ENCODE measurements at places on chromosomes 13 and 19.

DNA sequence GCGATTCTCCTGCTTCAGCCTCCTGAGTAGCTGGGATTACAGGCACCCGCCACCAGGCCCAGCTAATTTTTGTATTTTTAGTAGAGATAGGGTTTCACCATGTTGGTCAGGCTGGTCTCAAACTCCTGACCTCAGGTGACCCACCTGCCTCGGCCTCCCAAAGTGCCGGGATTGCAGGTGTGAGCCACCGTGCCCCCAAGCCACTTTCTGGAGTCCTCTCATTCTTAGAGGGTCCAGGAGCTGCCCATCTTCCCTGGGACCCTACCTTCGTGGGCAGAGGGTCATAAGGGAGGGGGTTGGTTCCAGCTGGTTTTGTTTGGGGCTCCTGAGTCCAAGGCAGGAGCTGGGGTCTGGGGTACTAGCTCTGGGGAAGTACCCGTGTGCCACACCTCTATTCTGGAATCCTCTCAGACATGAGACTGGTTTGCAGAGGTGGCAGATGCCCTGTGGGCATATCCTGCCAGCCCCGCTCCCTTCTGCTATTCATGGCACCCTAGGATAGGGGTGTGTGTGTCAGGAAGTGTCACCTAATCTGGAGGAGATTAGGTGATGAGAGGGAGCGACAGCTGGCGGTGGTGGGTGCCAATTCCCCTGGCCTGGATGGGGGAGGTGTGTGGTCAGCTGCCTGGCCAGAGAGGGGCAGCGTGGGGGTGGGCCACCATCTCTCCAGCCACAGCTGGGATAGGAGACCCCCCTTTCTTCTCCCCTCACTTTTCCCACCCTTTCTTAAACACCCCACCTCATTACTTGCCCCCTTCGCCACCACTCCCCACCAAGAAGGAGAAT lies 2.1 kb downstream of the PRMT1 start:
- DNase-seq = no peak

DNA sequence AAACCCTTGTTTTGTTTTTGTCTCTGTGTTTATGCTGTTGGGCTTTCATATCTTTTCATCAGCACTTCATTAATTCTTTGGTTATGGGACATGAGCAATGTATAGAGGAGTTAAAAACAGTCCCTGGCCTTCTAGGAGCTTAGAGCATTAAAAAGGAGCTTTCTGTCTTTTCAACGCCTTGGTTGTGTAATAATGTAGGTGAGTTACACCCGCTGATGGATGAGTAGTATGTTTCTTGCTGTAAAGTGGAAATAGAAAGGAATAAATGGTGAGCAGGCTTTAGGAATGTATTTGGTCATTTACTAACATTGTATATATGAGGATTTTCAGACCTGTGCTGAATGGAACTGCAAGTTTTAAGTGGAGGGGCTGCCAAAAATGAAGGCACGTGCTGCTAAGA lies 121.5 kb upstream of the RNF113B start:
- no peak for DNase-seq

DNA sequence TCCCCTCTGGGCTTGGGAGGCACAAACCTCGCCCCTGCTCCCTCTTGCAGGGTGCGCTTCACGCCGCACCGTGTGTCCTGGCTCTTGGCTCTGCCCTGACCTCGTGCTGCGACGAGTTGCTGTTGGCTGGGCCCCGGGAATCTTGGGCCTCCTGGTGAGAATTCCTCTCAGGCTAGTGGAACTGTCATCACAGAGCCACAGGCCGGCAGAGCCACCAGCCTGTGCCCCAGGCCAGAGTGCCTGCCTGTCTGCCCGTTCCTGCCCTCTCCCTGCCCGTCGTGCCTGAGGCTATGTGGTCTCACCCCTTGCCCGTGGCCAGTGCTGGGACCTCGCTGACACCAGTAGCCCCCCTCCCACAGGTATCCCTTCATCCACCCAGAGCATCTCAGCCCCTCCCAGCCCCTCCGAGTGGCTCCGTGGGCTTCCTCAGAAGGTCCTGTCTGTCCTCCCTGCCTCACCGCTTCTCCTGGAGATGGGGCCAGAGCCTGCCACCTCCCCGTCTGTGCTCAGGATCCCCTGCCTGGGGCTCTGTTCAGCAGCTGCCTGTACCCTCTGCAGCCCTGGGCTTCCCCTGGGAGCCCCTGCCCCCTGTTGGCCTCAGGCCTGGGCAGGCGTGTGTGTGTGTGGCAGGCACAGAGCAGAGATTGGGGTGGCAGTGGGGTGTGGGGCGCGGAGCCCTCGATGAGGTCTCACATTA lies 13.3 kb downstream of the NDUFB7 start:
- no peak for DNase-seq

DNA sequence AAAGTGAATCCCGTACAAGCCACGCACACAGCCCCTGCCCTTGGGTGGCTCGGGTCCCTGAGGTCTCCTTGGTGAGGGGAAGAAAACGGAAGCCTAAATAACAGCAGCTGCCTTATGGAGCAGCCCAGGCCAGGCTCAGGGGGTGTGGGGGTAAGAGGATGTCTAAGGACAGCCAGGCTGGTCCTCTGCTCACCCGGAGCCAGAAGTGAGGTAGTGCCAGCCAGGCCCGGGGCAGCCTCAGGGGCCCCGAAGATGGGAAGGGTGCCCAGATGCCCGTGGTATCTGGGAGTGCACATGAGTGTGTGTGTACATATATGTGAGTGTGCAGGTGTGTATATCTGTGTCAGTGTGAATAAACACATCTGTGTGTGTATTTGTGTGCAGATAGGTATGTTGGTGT lies 38.4 kb upstream of the PEPD start:
- DNase-seq = no peak

- DNase-seq = no peak
These were observed 28.9 kb upstream of the EVI5L start for GRCh38 chr19:7801020-7801570.

- no peak for DNase-seq
These were observed 11.6 kb downstream of the WTIP start for GRCh38 chr19:34493038-34493648.

DNA sequence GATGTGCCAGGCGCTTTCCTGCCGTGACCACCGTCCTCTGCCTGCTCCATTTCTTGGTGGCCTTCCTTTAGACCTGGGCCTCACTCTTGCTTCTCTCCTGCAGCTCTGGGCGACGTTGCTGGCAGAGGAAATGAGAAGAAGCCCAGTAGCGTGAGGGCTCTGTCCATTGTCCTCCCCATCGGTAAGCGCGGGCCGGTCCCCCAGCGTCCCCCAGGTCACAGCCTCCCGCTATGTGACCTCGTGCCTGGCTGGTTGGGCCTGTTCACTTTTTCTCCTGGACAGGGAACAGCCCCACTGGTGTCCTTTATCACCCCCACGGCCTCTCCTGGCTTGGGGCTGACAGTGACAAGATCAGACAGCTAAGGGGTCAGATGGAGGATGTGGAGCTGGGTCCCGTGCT lies 27.7 kb downstream of the SPC24 start:
- DNase-seq = no peak

- no peak for DNase-seq
These were observed 9.3 kb downstream of the MAP3K10 start for GRCh38 chr19:40200341-40201099.

- peak; percentile 67 for DNase-seq
These were observed 1.5 kb downstream of the KMT5C start for GRCh38 chr19:55341171-55341588.

DNA sequence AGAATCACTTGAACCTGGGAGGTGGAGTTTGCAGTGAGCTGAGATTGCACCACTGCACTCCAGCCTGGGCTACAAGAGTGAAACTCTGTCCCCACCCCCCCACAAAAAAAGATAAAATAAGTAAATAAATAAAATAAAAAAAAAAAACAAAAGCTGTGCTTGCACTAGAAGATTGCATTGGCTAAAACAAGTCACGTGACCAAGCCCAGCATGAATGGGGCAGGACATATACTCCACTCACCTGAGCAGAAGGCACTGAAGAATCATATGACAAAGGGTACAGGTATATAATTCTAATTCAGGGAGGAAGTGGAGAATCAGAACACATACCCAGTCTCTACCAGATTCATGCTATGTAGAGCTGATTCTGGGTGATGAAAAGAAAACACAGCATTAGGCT lies 36.6 kb downstream of the CYP4F22 start:
- DNase-seq = no peak

DNA sequence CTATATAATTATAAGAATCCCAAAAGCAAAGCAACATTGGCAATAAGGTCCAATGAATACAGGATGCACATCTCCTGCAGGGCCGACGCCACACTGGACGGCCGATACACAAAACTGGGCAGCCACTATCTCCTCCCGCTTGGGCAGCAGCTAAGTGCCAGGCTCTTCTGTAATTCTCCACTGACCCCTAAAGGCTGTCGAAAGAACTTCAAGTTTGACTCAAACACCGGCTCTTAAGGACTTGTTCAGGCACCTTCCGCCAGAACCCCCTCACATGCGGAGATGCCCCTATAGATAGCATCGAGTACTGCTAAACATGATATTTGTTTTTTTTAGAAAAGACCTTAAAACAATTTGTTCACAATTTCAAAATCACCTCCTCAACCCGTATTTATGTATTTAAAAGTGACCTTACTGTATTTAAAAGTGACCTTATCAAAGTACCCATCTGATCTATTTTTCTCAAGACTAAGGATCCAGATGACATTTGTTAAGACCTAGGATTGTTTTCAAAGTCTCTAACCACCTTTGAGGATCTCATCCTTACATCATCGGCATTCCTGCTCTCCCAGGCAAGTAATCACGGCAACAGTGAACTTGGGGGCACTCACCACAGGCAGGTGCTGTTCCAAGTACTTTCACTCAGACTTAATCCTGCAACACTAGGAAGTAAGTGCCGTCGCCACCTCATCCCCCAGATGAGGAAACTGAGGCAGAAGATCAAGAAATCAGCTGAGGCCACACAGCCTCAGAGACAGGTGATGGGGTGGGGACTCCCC lies 77.8 kb downstream of the TUBGCP3 start:
- DNase-seq = no peak

GRCh38 chr13:78061806-78062205 lies 143.2 kb upstream of the EDNRB start:
- no peak for DNase-seq

- DNase-seq = peak; percentile 91
These were observed 149.1 kb downstream of the KLF12 start for GRCh38 chr13:73984949-73985691.

DNA sequence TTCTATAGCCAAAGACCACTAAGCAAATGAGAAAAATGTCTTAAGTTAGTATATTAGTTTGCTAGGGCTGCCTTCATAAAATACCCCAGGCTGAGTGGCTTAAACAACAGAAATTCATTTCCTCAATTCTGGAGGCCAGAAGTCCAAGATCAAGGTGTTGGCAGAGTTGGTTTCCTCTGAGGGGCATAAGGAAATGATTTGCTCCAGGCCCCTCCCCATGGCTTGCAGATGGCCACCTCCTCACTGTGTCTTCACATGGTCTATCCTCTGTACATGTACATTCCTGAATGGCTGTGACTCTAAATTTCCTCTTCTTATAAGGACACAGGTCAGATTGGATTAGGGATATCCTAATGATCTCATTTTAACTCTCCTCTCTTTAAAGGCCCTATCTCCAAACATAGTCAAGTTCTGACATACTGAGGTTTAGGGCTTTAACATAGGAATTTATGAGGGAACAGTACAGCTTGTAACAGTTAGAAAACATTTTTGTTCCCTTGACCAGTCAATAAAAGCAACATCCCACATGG lies 307.4 kb downstream of the DIAPH3 start:
- DNase-seq = no peak
